ENCODE measurements at places on chromosomes 7 and 10.

GRCh38 chr7:155222061-155222460 is 75.6 kb upstream of the INSIG1 start:
- DNase-seq = no peak

DNA sequence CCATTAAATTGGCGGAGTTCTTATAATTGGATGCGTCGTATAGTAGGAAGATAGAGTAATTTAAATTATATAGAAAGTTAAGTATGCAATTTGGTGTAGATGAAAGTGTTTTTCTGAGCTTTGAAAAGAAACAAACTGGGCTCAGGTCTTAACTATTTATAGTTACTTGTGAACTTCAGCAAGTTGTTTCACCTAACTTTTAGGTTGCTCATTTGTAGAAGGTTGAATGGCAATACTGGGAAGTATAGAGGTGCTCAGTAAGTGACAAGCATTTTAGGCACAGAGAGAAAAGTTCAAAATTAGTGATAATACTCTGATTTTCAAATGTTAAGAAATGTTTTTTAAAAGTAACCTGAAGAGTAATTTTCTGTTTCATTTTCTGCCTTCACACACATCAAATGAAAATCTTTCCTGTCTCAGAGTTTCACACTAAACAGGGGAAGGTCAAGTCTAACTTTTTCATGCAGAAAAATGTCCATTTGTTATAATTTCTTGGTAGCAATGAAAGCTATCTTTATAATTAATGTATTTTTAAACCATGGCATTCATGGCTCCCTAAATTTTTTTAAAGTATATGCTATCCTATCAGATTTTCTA is 146.5 kb downstream of the PHF14 start:
- DNase-seq = no peak

DNA sequence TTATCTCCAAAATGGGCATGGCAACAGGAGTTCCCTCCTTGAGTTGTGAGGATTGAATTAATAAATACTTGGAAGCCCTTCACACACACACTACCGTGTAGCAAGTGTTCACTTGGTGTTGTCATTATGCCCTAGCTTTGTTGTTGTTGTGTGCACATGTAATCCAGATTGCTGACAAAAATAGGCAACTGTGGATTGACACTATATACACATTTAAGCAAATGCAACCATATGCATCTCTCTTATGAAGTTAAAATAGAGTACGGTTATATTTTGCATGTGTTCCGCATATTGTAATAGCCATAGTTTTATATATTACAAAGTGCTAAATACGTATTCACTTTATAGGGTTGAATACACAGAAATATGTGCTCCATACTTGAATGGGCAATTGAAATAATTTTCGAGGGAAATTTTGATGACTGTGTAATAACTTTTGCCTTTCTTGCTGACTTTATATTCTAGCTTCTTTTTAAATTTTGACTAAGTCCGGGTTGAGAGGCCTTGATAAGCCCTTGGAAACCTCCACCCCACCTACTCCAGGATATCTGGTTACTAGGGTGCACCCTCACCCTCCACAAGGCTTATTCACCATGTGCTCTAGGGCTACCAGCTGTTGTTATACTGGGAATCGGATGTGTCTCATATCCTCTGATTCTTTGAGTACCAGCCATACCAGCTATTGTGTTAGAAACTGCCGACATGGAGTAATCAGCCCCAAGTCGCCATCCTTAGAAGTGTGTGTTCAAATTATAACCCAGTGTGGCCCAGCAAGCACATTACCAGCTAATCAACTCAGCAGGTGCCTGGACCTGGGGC is 265.0 kb downstream of the CAMK1D start:
- no peak for DNase-seq

DNA sequence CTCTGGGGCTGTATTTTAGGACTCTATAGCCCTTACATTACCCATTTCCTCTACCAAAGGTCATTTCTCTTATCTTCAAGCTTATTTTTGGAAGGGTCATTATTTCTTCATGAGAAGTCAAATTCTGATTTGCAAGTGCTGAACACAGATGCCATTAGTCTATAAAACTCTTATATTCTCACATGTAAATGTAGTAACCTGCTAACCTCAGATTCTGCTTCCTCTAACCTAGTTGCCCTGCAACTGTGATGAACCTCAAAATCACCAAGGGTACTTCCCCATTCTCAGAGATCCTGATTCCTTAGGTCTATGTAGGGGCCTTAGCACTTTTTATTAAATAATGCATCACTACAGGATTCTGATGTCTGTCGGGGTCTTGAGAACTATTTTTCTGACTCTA is 6.3 kb downstream of the FAS start:
- DNase-seq = no peak

- no peak for DNase-seq
These were observed 80.6 kb upstream of the ITGB1 start for GRCh38 chr10:33038672-33039071.

All from activated CD4-positive, alpha-beta T cell treated with anti-CD3 and anti-CD28 coated beads, Interleukin-2, amount 50 U/mL, for 4 hours (primary cell).